ENCODE measurements at places on chromosomes 4 and X.

DNA sequence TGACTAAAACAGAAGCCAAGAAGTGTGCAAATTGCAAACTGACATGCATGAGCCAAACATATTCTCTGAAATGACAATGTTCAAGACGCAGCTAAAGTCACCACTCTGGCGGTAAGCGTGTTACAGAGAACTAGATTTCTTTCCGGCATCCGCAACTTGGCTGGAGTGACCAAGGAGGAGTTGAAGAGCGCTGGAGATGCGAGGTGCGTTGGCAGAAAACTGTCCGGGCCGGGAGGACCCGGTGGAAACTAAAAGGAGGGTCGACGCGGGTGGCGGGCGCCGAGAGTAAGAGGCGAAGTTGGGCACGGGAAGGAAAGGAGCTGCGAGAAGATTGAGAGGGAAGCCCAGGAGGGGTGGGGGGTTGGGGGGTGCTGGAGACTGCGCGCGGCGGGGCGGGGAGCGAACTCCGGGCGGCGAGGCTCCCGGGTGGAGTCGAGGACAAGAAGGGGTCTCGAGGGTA, 807 bp downstream of the SEL1L3 start:
- DNase-seq: peak; percentile 69

DNA sequence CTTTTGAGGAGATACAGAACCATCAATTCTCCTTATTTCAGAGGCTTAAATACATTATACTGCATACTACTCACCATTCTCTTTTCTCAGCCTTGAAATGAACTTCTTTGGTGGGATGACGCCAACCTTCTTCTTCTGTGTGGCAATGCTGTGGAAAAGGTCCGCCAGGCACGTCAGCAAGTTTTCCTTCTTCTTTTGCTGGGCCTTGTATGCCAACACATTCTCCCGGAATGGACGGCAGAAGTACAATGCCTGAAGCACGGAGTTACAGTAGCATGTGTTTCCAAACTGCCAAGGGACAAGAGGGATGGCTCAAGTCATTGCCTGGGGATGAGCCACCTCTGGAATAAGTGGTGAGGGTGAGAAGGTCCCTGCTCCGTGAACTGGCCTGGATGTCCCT, 31.2 kb downstream of the USP46 start:
- DNase-seq: no peak

- no peak for DNase-seq
Measured at GRCh38 chr4:80045786-80046185, 27.2 kb downstream of the ANTXR2 start.

DNA sequence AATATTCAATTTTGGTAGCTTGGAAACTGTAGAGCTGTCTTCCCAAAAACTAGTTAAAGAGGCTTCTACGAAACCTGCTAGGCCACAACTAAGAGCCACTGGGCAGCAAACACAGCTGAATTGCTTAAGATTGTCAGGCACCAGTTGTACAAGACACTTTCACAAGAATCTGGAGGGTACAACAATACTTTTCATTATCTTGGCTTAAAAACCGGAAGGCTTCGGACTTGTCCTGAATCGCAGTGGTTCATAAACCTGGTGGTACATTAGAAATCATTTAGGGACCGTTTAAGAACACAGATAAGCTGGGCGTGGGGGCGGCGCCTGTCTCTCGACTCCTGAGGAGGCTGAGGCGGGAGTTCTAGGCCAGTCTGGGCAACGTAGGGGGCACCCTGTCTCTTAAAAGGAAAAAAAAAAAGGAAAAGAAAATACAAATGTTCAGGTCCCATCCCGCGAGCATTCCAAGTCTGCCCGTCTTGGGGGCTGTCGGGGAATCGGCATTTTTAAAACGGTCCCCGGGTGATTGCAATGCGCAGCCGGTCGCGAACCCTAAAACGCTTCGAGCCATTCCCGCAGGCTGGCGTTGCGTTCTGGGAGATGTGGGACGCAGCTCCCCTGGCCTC, 763 bp downstream of the PYURF start:
- peak; percentile 37 for DNase-seq

DNA sequence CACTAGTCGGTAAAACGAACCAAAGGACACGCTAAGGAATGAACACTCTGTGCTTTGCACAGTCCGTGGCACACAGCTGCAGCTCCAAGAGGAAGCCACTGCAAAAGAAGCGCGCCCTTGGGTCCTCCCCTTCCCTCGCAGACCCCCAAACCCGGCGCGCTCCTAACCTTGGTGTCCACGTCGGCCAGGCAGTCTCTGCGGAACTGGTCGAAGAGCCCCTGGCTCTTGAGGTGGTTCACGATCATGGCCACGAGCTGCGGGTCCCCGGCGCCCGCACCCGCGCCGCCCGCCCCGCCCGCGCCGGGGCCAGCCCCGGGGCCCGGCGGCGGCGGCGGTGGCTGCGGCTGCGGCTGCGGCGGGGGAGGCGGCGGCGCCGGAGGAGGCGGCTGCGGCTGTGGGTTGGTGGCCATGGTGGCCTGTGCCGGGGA, 333 bp downstream of the BOD1L1 start:
- DNase-seq: no peak

Data from small intestine (tissue), 16 donors.